Muscle of leg (tissue), 16 donors: ENCODE measurements at places on chromosomes 13 and 19. TPM values are rescaled to one million over a fixed set of nuclear protein-coding genes. Genes with fewer than 3 reads are reported as not detected.

DNA sequence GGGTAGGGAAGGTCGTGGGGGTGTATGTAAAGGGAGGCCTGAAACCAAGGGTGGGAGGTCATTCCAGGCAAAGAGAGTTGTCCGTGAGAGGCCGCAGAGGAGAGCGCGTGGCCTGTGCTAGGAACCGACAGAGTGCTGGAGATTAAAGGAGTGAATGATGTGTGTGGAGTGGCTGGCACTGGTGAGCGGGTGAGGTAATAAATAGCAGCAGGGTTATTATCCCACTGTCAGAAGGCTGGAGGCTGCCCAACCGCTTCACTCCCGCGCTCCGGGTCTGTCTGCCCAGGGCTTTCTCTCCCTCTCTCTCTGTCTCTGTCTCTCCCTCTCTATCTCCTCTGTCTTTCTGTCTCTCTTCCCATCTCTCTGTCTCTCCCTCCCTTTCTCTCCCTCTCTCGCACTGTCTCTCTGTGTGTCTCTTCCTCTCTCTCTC lies 17.4 kb downstream of the ZNF579 start:
- DNase-seq, result peak; percentile 60

- no peak for DNase-seq
Measured at GRCh38 chr13:112574834-112575613, 12.9 kb downstream of the TUBGCP3 start.

DNA sequence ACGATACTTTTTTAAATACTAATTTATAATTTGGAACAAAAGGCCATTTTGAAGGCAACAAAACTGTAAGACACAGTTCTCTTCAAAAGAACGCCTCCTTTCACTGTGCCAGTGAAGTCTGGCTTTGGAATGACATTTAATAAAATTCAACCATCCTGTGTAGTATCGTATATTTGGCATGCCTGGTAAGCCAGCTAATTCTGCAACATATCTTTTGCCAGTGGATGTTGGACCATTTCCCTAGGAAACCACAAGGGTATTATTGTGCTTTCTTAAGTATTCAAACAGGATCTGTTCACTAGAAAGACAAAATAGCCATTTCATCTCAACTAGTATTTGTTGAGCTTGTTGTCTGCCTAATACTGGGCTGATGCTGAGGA lies 111.6 kb downstream of the RGCC start:
- peak; percentile 75 for DNase-seq

- peak; percentile 76 for DNase-seq
Measured at GRCh38 chr13:93709506-93710244, 483.1 kb downstream of the GPC6 start.

DNA sequence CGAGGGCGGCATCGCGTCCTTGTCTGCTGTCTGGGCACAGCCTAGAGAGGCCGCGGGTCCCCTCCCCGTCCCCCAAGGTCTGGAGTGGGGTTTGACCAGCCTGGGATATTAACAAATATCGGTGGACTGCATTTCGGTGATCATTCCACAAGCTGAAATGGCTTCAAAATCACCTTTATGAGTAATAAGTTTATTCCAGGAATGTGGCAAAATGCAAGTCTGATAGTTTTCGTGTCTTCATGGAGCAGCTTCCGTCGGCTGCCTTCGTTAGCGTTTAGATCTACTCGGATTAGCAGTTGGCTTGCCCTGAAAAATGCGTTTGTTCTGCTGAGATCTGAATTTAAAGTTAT lies 1.1 kb upstream of the GJA3 start:
- no peak for DNase-seq

DNA sequence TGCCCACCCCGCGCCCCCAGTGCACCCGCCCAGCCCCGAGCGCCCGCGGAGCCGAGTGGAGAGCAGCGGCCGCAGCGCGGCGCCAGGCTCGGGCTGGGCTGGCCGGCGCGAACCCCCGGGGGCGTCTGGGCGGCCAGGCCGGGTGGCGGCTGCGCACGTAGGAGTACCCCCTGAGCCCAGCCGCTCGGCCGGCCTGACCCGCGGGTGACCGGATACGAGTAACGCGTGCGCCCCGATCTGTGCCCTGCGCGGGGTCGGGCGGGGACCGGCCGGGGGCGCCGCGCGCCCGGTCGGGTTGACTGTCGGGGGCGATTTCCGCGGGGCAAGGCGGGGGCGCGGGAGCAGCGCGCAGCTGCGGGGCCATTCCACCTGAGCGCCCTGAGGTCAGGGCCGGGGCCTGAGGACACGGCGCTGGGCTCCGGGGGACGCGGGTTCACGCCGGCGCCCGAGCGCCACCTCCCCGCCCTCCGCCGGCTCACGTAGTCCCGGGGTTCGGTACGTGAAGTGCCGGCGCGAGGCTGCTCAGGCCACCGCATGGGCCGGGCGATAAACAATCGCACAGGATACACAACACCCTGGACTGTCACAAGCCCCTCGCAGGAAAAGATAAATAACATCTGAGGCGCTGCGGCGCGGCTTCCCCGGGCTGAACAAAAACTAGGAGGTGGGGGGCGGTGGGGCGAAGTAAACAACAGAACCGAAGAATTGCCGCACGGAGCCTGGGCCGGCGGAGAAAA lies 37.6 kb upstream of the FLT1 start:
- peak; percentile 36 for DNase-seq

GRCh38 chr19:15340086-15340485 lies 7.7 kb upstream of the BRD4 start:
- DNase-seq, result no peak

- DNase-seq, result no peak
Measured at GRCh38 chr13:32409001-32409313, 19.0 kb downstream of the N4BP2L1 start.

- DNase-seq, result no peak
Measured at GRCh38 chr19:35136231-35136630, 1.4 kb upstream of the LGI4 start.

DNA sequence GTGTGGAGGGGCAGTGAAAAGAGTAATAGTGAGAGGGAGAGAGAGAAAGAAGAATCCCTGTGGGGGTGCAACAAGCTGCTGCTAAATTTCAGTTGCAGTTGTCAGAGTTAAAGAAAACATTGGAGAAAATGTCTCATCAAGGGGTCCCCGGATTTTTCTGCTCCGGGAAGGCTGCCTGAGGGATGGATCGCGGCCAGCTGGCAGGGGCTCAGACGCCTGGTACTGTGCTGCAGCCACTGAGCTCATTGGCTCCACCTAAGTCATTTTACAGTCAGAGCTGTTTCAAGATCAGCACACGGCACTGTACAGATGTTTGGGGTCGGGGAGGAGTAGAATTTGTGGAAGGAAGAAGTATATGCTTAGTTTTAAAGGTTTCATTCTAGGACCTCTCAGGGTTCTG lies 106.2 kb downstream of the SHISA2 start:
- DNase-seq, result peak; percentile 43

GRCh38 chr13:30681843-30682242 lies 53.5 kb upstream of the ALOX5AP start:
- no peak for DNase-seq

DNA sequence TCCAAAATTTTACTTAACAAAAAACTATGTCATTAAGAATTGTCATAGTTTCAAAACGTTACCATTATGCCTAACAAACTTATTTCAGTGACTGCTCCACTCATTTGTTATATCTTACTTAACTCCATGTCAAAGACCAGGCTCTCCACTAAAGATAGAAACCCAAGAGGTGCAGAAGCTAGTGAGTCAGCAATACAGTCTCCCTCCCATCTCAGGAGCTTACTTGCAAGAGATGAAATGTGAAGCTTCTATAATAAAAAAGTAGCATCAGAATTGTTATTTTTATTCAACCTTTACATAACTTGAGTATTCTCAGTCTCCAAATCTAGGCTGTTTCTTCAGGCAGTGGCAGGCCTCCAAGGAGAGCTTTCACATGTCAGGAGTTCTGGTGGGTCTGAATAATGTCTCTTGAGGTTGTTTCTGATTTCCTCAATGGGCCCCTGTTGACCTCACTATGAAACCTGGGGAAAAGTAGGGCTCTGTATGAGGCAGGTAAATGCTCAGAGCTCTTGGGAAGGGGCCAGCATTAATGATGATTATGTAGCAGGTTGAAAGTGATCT lies 242.0 kb downstream of the NDFIP2 start:
- peak; percentile 65 for DNase-seq

DNA sequence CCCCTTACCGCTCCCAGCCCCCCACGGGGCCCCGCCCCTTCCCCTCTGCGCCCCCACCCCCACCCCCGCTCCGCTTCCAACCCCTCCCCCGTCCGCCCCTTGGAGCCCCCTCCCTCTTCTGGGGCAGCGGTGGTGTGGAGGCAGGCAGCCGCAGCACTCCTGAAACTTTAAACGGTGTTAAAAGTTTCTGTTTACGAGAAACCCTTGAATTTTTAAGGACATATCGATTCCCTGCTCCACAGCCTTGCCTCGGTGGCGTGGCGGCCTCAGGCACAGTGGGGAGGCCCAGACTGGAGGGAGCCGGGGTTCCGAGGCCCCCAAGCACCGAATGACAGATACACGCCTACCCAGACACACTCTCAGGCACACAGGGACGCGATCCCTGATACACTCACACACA lies 4.8 kb upstream of the NFIX start:
- no peak for DNase-seq

GRCh38 chr19:23062921-23063320 lies 53.9 kb upstream of the ZNF730 start:
- no peak for DNase-seq

- no peak for DNase-seq
Measured at GRCh38 chr13:102244607-102245227, 157.1 kb downstream of the FGF14 start.

GRCh38 chr19:23273022-23273589 lies 22.9 kb upstream of the ZNF724 start:
- DNase-seq, result no peak

- no peak for DNase-seq
Measured at GRCh38 chr19:38655148-38655824, 7.8 kb downstream of the ACTN4 start.

- DNase-seq, result no peak
Measured at GRCh38 chr13:42246541-42246940, 25.4 kb upstream of the AKAP11 start.

DNA sequence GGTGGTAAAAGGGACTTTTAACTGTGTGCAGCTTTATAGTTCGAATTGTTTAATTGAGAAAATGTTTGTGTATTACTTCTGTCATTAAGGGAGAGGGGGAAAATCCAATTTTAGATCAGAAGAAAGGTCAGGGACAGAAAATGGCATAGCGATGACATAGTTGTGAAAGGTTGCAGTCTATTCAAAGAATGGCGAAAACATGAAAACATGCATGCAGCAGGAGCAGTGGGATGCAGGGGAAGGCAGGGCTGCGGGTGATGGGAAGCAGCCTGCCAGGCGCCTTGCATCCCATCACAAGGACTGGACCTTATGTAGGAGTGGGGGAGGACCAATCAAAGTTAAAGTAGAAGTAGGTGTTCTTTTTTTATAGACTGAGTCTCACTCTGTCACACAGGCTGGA lies 125.9 kb downstream of the CDK8 start:
- DNase-seq, result no peak

DNA sequence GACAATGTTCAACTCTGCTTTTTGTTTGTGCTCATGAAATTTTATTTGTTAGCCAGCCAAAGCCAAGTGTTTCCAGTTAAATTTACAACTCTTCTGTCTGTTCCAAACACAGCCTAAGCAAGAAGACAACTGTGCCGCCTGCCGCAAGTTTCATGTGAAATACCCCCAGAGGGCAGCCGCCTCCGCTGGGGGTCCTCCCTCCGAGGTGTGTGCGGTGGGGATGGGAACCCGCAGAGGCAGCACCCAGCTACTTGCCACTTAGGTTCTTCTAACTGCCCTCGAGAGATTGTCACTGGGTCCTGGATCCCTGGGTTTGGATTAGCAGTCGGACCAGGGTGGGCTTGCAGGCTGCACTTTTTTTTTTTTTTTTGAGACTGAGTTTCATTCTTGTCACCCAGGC lies 28.5 kb downstream of the ATP11A start:
- DNase-seq, result no peak

DNA sequence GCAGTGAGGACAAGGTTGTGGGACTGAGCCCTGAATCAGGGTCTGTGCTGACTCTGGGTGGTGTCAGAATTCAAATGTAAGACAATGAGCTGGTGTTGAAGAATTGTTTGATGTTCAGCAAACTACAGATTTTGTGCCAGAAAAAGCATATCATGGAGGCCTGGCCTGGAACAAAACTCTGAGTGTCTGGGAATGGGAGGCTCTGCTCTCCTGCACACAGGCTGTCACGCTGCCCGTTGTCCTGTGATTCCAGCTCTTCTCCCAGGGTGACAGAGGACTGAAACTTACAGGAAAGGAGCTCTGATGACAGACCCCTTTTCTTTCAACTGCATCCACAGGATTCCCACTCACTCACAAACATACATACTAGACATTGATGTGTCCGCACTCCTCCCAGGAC lies 120.1 kb downstream of the ZNF486 start:
- no peak for DNase-seq

- peak; percentile 32 for DNase-seq
Measured at GRCh38 chr13:75636436-75637180, 478 bp downstream of the LMO7 start.

- no peak for DNase-seq
Measured at GRCh38 chr13:43244481-43244880, 221.1 kb downstream of the DNAJC15 start.

DNA sequence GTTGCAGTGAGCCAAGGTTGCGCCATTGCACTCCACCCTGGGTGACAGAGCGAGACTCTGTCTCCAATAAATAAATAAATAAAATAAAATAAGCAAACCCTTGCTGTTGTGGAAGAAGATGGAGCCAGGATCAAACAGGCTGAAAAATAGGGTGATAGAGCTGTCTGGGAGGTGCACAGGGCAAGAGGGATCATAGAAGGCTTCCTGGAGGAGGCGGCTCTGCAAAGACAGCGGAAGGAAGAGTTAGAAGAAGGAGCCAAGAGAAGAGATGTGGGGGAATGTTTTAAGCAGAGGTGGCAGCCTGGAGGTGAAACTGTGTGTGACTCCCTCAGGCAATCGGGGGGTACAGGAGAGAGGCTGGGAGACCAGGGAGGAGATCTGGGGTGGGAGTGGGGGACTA lies 40.6 kb downstream of the ZNRF4 start:
- DNase-seq, result no peak

DNA sequence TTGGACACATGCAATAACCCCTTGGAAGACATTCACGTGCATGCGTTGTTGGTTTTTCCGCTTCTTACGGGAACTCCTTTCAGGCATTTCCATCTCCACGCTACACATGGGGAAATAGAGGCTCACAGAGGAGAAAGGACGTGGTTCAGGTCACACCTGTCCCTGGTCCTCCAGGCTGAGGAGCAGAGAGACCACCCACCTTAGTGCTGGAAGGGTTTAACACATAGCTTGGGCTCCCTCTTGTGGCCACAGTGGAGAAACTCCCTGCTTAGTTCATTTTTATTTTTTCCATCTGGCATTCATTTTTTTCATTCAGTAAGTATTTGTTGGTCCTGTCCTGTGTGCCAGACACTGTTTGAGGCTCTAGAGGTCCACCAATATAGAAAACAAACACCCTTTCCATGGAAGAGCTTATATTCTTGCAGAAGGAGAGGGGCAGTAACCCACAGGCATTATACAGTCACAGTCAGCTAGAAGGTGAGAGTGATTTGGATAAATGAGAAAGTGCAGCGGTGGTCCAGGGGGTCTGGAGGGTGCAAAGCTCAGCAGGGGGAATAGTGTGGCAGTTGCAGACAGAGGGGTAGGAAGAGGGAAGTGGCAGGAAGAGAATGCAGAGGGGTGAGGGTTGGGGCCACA lies 24.2 kb upstream of the TTYH1 start:
- DNase-seq, result peak; percentile 75

RNASEH2A gene
- total RNA-seq, result 12.6 TPM

SHISA2 gene
- total RNA-seq, result 96.6 TPM

TEX101 gene
- total RNA-seq, result not detected

F2RL3 gene
- total RNA-seq, result 0.31 TPM

C19orf81 gene
- 4.2 TPM for total RNA-seq
